ENCODE measurements at places on chromosomes 12 and 14. TPM values are rescaled to one million over a fixed set of nuclear protein-coding genes. Genes with fewer than 3 reads are reported as not detected.

GRCh38 chr14:76509311-76509710 is 133.4 kb downstream of the ESRRB start:
- DNase-seq = no peak

- no peak for DNase-seq
Measured at GRCh38 chr12:79191391-79191790, 326.8 kb downstream of the SYT1 start.

DNA sequence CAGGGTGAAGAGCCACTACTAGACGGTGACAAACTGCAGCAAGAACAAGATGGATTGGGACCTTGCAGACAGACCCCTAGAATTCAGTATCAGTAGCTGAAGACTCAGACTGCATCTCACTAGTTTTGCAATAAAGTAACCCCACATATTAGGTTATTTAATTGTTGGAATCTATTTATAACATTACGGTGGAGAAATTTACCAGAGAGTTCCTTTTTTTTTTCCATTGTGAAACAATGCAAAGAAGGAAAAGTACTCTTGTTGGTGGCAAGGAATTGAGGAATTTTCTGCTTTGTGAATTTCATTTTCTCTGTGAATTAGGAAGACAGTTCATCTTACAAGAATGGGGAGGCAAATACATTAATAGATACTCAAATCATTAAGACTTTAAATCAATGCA is 185.7 kb upstream of the PPFIA2 start:
- no peak for DNase-seq

- no peak for DNase-seq
Measured at GRCh38 chr12:97292588-97292987, 170.0 kb upstream of the RMST start.

DNA sequence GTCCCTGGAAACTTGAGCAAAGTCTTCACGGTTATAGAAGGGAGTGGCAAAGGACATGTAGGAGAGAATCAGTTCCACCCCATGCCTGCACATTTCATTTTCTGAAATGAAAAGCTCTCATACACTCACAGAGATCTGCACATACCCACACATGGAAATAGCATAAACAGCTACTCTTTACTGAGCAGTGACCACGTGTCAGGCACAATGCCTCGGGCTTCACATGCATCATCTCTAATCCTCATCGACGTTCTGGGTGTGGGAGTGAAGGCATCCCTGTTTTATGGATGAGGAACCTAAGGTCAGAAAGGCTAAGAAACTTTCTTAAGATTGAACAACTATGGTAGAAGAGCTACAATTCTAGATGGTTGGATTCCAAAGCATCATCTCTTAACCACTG is 198.8 kb downstream of the DAD1 start:
- DNase-seq = no peak

Gene TAS2R14
- 2.1 TPM for total RNA-seq

GRCh38 chr14:55125403-55125802 is 3.6 kb upstream of the LGALS3 start:
- DNase-seq = no peak

Gene NOC4L
- 36.9 TPM for total RNA-seq

DNA sequence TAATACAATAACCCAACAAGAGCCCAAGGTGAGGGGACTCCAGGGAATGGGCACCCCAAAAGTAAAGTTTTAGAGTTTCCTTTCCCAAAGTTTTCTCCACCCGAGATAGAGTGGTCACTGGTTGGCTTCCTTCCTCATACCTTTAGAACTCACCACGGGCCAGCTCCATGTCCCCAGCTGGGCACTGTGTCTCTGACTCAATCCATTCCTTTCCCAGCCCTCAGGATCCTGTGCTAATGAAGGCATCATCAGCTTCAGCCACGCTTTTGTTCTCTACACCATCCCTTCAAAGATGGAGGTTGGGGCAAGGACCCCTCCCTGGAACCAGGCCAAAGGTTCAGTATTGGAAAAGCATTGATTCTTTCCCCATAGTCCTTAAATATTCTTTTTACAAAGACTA is 59.8 kb upstream of the VASH1 start:
- DNase-seq = no peak

Measured in H9 (cell line).